ENCODE measurements at places on chromosomes 7 and 10.

- DNase-seq = no peak
Measured at GRCh38 chr10:121999301-121999700, 10.3 kb downstream of the TACC2 start.

DNA sequence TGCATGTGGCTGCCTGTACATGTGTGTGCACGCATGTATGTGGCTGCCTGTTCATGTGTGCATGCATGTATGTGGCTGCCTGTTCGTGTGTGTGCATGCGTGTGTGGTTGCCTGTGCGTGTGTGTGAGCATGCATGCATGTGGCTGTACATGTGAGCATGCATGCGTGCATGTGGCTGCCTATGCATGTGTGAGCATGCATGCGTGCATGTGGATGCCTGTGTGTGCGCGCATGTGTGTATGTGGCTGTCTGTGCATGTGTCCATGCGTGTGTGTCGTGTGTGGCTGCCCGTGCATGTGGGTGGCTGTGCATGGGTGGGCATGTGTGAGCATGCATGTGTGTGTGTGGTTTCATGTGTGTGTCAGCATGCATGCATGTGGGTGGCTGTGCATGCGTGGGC lies 218.3 kb downstream of the ELFN1 start:
- DNase-seq = no peak

GRCh38 chr10:34206078-34206934 lies 608.8 kb downstream of the PARD3 start:
- DNase-seq = no peak

DNA sequence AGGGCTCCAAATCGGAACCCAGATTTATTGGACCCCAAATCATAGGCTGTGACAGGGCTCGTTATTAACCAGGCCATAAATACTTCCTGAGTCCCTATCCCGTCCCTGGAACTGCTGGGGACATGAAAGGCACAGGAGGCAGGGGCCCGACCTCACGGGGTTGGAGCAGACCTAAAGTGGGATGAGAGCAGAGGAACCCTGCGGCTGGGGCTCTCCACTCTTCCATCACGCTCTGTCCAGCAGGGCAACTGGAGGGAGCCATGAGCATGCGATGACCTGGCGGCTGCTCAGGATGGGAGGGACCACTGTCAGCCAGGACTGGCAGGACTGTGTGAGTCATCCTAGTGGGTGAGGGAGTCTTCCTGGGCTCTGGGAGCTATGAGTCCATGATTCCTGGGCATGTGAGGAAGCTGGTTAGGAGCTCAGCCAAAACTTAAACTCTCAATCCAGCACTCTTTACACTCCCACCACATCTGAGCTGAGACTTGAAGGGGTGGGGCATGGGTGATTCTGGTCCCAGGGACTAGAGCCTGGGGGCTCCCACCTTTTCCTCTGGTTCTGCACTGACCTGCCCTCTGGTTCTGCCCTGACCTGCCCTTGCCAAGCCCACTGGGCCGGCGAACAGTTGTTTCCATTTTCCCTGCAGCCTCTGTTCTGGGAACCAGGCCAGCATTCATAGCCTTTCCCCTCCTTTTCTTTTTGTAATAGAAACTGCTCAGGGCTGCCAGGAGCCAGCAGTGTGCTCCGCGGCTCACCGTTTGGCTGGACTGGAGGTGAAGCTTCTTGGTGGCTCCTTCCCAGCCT lies 47.1 kb downstream of the SYPL1 start:
- DNase-seq = no peak

GRCh38 chr10:99880080-99880835 lies 97.8 kb downstream of the ABCC2 start:
- DNase-seq = no peak

DNA sequence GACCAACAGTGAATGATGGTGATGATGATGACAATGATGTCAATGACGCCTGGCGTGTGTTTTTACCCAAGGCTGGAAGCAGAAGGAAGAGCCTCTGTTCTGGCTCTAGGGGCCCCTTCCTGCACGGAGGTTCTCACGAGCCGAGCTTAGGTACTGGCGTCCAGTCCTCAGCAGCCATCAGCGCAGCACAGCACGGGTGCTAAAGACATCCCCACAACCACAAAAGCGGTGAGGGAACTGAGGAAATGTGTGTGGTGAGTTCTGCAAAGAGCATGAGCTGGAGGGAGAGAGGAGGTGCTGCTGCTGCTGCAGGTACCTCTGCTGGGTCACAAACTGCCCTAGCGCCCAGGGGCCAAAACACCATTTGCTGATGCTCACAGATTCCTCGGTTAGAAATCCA lies 81.6 kb downstream of the SFMBT2 start:
- no peak for DNase-seq

GRCh38 chr7:135322571-135323340 lies 89.1 kb downstream of the STRA8 start:
- no peak for DNase-seq

- no peak for DNase-seq
Measured at GRCh38 chr7:152660021-152660420, 15.9 kb downstream of the XRCC2 start.

DNA sequence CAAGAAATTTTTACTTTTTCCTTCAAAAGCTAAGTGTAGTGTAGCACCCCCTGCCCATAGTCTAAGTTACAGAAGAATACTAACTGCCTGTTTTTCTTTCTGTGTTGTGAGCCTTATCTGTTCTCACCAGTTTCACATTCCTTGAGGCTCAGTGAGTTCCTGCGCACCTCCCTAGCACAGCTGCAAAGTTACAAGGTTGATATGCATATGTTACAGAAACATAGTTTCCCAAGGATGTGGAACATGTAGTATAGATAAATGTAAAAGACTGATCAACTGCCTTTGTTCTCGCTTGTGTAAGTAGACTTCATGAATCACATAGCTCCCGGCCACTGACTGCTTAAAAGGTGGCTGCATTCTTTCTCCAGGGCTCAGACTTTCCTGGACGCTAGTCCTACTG lies 6.7 kb upstream of the ZNF33B start:
- no peak for DNase-seq

DNA sequence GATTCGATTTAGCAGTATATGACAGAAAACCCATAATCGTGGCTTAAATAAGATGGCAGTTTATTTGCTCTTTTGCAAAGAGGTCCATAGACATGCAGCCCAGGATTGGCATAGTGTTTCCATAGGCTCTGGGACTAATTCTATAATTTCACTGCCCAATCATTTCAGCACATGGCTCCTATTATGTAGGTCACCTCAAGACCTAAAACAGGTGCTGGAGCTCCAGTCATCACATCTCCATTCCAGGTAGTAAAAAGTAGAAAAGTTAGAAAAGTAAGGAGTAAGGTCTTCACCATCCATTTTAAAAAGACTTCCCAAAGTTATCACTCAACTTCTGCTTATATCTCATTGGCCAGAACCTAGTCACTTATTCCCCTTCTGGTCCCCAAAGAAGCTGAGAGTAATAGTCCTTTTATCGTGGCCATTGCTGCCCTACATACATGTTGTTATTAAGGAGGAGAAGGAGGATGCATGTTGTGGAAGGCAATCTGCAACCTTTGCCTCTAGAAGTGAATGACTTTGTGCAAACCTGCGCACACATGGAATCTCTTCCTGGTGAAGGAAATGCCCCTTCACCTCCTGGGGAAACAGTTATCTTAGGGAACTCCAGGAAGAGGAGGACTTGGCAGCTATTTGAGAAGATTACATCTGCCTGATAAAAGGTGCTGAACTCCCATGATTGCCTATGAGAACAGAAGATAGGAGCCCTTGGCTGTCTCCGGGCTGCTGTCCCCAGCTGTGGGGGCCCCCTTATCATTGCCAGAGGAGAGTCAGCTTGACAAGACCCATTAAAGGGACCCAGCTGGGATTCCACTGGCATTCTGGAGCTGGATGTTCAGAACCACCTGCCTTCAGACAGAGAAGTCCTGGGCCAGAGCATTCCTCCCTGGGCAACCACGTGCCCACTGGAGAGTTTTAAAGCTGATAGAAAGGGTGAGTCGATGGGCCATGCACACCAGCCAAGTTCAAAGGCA lies 330.6 kb upstream of the ZMIZ1 start:
- no peak for DNase-seq

- no peak for DNase-seq
Measured at GRCh38 chr7:129959471-129960203, 6.9 kb upstream of the UBE2H start.

GRCh38 chr7:8168336-8168735 lies 93.6 kb downstream of the ICA1 start:
- no peak for DNase-seq

DNA sequence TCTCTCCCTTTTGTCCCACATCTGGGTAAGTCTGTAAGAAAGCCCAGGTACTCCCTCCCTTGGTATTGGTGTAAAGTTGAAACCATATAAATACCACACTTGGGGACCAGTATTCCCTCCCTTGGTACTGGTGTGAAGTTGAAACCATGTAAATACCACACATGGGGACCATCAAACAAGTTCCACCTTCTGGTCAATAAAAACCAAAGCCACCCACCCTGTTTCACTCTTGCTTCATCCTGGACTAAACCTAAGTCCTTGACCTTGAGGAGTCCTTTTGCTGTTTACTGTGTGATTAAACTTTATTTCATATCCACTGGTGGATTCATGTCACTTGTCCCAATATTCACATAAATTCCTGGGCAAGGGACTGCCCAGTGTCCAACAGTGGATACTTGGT lies 8.4 kb downstream of the P4HA1 start:
- DNase-seq = no peak

DNA sequence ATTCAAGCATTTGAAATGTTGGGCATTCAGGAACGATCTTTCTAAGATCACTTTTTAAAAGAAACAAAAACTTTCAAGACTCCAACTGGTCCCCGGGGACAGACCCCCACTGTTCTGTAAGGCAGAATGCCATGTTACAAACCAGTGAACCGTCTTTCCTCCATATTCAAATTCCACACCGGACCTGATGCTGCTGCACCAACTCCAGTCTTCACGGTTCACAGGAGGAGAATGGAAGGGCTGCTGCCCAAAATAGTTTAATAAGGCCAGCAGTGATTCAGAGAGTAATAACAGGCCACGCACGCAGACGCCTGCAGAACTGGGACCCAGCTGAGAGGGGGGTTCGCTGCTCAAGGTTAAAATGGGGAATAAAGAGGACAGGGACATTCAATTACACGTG lies 47.2 kb downstream of the OSBPL3 start:
- no peak for DNase-seq

DNA sequence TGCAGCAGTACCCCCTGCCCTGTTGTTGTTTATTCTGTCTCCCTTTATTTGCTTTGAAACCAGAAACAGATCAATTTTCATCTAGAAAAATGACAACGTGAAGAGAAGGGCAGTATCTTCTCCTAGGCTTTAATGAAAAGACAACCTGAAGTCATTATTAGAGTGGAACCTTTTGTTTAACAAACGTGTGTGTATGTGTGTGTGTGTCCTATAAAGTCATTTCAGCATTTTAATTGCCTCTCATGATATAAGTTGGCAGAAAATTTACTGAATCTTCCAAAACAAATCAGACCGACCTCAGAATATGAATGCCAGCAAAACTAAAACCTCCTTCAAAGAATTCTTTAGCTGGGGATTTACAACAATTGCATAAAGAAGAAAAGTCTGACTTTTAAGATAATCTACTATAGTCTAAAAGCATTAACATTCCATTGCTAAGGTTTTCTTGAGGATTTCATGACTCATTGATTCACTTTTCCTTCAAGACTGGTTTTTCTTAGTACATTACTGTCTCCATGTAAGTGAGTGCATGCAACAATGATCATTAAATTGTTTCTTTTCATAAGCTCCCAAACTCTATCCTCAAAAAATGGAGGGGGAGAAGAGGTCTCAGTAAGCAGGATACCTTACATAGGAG lies 3.2 kb downstream of the GLI3 start:
- DNase-seq = no peak

DNA sequence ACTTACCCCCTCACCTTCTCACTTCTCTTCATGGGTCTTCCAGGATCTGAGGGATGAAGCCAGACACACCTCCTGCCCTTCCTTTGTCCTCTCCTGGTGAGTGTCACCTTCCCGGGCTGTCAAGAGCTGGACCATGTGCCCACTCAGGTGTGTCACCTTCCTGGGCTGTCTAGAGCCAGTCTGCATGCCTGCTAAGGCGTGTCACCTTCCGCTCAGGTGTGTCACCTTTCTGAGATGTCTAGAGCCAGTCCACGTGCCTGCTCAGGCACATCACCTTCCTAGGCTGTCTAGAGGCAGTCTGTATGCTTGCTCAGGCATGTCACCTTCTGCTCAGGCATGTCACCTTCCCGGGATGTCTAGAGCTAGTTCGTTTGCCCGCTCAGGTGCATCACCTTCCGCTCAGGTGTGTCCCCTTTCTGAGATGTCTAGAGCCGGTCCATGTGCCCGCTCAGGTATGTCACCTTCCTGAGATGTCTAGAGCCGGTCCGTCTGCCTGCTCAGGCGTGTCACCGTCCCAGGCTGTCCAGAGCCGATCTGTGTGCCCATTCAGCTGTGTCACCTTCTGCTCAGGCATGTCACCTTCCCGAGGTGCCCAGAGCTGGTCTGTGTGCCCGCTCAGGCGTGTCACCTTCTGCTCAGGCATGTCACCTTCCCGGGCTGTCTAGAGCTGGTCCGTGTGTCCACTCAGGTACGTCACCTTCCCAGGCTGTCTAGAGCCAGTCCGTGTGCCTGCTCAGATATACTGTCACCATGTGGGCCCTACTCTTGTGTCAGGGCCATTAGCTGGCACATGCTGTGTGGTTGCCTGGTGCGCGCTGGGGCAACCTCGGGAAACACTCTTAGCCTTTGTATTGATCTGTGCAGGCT lies 245.3 kb downstream of the EBF3 start:
- DNase-seq = peak; percentile 14

GRCh38 chr7:105787793-105788192 lies 88.6 kb downstream of the ATXN7L1 start:
- DNase-seq = no peak

GRCh38 chr7:65910237-65910636 lies 37.4 kb downstream of the VKORC1L1 start:
- DNase-seq = no peak

DNA sequence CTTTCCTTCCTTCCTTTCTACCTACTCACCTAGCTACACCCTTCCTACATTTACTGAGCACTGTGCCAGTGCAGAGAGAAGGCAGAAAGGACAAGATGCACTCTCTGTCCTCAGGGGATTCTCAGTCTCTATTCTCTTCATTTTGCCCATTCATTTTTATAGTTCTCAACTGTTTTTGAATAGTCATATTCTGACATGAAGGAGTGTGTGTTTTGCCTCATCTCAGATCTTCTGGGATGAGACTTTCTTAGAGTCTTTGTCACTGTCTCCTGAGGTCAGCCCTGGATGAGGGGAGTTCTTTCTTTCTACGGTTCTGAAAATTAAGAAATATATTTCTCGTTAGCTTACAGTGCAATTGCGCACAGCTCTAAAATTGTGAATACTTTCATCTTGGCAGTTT lies 21.3 kb downstream of the CLCN1 start:
- no peak for DNase-seq

GRCh38 chr7:80520199-80520598 lies 8.3 kb upstream of the GNAT3 start:
- no peak for DNase-seq

DNA sequence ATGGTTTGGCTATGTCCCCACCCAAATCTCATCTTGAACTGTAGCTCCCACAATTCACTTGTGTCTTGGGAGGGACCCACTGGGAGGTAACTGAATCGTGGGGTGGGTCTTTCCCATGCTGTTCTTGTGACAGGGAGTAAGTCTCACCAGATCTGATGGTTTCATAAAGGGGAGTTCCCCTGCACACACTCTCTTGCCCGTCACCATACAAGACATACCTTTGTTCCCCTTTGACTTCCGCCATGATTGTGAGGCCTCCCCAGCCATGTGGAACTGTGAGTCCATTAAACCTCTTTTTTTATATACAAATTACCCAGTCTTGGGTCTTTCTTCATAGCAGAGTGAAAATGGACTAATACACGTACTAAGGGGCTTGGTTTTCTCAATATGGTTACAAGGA lies 106.7 kb downstream of the SFMBT2 start:
- DNase-seq = no peak

GRCh38 chr10:32190890-32191491 lies 134.8 kb upstream of the KIF5B start:
- DNase-seq = no peak

- peak; percentile 50 for DNase-seq
Measured at GRCh38 chr7:29102558-29103151, 43.7 kb downstream of the CPVL start.

Measured in activated T-cell treated with anti-CD3 and anti-CD28 coated beads, Interleukin-2, amount 50 U/mL, for 48 hours (primary cell).